ENCODE measurements at places on chromosomes 16 and 17.
A peak's percentile ranks its signal among the peaks of the same experiment; 100 is the strongest.

- no peak for DNase-seq
Observed at GRCh38 chr17:68570526-68570925, 30.6 kb downstream of the FAM20A start.

DNA sequence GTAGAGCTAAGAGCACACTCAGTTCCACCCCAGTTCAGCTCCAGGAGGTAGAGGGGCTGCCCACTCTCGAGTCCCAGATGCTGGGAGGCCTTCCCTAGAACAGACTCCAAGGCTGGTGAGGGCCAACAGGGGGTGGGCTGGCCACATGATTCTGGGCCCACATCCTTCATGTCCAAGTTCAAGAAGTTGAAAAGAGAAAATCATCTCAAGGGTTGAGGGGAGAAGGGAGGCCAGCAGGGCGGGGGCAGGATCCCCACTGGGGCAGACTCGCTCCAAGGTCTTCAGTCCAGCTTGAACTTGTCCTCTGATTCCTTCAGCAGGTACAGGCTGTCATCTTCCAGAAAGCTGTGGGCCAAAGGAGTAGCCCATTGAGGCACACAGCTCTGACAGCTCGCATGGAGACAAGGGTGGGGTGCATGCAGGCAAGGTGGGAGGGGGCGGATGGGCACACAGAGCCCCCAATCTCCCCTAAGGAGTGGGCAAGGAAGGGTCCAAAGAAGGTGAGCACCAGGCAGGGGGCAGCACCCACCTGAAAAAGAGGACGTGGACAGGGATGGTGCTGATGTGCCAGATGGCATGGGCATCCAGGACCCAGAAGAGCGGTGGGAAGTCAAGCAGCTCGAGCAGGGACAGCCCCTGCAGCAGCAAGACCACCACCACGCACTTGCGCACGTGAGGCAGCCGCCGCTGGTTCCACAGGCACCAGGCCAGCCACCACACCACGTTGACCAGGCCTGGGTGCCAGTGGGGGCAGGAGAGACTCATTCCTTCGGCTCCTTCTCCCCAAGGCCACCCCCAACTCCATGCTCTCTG is 4.5 kb downstream of the PNMT start:
- DNase-seq = no peak

GRCh38 chr16:53893731-53894435 is 189.9 kb downstream of the FTO start:
- DNase-seq = peak; percentile 38

DNA sequence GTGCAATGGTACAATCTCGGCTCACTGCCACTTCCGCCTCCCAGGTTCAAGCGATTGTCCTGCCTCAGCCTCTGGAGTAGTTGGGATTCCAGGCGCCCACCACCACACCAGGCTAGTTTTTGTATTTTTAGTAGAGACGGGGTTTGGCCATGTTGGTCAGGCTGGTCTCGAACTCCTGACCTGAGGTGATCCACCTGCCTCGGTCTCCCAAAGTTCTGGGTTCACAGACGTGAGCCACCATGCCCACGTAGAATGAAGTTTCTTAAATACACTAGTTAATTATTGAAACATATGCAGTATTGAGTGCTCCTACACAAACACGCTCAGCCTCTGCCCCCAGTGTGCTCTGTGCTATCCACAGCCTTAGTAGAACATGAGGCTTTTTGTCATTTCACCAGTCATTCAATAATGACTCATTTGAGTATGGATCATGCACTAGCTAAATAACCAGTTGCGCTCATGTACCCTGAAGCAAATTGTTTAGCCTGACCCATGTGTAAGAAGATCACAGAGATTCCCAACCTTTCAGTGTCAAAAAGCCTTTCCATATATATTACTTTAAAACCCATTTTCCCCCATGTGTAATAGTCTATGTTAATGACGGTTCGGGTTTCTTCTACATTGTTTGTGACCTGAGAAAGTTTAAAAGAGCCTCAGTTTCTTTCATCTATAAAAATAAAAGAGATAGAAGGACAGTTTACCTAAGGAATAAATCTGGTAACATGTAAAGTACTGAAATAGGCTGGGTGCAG is 49.7 kb downstream of the TUBD1 start:
- peak; percentile 76 for DNase-seq

DNA sequence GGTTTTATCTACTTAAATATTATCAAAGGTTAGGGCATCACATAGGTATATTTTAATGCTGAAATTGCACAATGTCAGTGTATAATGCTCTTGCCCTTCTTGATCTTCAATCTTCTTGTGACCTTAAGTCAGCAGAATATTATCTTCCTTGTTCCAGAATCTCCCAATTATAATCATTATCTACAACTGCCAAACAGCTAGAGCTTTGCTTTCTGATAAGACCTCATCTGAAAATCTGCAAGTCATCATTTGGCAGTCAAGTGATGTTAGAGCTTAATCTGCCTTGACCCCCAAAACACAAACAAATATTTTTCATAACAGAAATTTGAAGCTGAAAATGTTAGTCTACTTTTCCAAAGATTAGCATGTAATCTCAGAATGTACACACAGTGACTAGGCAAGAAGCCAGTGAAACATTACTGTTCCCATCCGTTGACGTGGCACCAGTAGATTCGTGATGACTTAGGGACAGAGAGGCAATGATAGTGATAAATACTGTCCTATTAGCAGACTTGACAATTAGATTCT is 19.8 kb downstream of the REXO5 start:
- DNase-seq = no peak

- no peak for DNase-seq
Observed at GRCh38 chr16:53111078-53111791, 56.4 kb downstream of the CHD9 start.

DNA sequence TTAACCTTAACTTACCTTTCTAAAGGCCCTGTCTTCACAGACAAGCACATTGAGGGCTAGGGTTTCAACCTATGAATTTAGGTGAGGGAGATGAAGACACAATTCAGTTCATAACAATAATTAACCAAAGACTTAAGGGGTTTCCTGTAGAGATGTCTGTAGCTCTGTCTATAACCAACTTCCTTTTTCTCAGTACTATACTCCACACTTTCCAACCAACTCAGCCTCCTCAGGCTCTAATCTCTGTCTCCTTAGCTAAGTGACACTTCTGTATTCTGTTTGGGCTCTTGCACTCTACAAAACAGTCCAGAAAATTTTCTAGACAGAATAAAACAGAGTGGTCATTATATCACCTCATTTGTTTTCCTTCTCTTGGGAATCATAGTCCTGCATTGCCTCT is 25.8 kb downstream of the CAPNS2 start:
- DNase-seq = no peak

DNA sequence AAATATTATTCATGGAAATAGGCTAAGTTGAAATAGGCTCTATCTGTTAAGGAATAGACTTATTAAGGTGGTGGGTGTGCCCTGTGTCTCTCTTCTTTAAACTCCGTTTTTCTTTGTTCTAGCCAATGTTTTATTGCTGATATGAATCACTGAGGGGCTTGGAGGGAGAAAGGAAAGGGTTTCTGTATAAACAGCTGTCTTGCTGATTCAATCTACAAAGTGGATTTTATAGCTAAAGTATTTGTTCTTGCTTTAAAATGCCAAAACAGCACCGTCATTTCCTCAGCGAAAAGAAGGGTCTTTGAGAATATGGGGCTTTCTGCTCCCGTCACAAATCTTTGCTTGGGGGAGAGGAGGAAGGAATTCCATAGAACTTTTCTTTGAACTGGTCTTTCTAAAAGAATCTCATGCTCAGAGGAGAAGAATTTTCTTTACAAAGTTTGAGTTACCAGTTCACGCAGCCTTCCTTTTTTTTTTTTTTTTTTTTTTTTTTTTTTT is 39.3 kb downstream of the MSI2 start:
- no peak for DNase-seq

All from colonic mucosa (tissue), 4 donors.